ENCODE measurements at places on chromosomes 5 and 9. TPM values are rescaled to one million over a fixed set of nuclear protein-coding genes. Genes with fewer than 3 reads are reported as not detected.

DNA sequence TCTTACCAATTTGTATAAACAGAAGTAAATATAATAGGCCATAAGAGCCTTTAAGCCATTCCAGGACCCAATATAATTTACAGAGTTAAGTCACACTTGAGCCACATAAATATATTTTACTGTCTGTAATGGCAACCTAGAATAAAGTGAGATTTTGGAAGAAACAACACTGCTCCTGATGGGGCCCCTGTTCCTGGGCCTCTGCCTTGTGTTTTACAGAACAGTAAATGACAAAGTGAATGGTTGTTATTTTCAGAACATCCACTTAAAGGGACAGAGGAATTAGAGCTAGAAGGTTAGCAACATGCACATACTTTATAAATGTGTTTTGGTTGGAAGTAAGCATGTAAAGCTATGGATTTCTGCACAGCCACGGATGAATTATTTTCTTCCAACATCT is 3.6 kb downstream of the PTGER4 start:
- peaks cover 3% of the 10 kb centered on the region for H3K27me3 ChIP-seq
- H3K4me3 ChIP-seq: no peak overlapping the region
- no peak overlapping the region for H3K27ac ChIP-seq
- DNase-seq: no peak
- H3K4me1 ChIP-seq: peaks cover 29% of the 10 kb centered on the region

- no peak overlapping the region for H3K4me3 ChIP-seq
- no peak for DNase-seq
- no peaks in the 10 kb centered on the region for H3K27me3 ChIP-seq
- H3K4me1 ChIP-seq: peaks cover 12% of the 10 kb centered on the region
Observed at GRCh38 chr9:125683486-125683885, 23.5 kb downstream of the MAPKAP1 start.

- H3K27ac ChIP-seq: no peak overlapping the region
- no peaks in the 10 kb centered on the region for H3K4me1 ChIP-seq
- DNase-seq: no peak
- H3K36me3 ChIP-seq: no peaks in the 10 kb centered on the region
- no peaks in the 10 kb centered on the region for H3K27me3 ChIP-seq
Observed at GRCh38 chr5:66639037-66639436, 42.8 kb downstream of the MAST4 start.

- H3K27me3 ChIP-seq: no peaks in the 10 kb centered on the region
- H3K36me3 ChIP-seq: no peaks in the 10 kb centered on the region
- DNase-seq: no peak
- no peaks in the 10 kb centered on the region for H3K4me1 ChIP-seq
- no peak overlapping the region for H3K4me3 ChIP-seq
- H3K27ac ChIP-seq: no peak overlapping the region
Observed at GRCh38 chr5:160602744-160603143, 181.1 kb downstream of the PTTG1 start.

GRCh38 chr5:138655530-138656190 is 80.5 kb upstream of the HSPA9 start:
- H3K36me3 ChIP-seq: no peaks in the 10 kb centered on the region
- H3K27ac ChIP-seq: no peak overlapping the region
- no peak for DNase-seq
- H3K27me3 ChIP-seq: no peaks in the 10 kb centered on the region

The CD74 gene
- total RNA-seq: 8,933 TPM

GRCh38 chr5:172175263-172175719 is 12.7 kb downstream of the STK10 start:
- H3K36me3 ChIP-seq: no peaks in the 10 kb centered on the region
- peak; percentile 92 for DNase-seq
- H3K27me3 ChIP-seq: no peaks in the 10 kb centered on the region

- no peak overlapping the region for H3K4me3 ChIP-seq
- H3K36me3 ChIP-seq: no peaks in the 10 kb centered on the region
- H3K4me1 ChIP-seq: no peaks in the 10 kb centered on the region
- no peaks in the 10 kb centered on the region for H3K27me3 ChIP-seq
- DNase-seq: no peak
- no peak overlapping the region for H3K27ac ChIP-seq
Observed at GRCh38 chr9:127250896-127251391, 13.6 kb upstream of the GARNL3 start.

The DNAH5 gene
- total RNA-seq: not detected

GRCh38 chr9:106107716-106108115 is 413.4 kb downstream of the TMEM38B start:
- no peak overlapping the region for H3K27ac ChIP-seq
- H3K27me3 ChIP-seq: no peaks in the 10 kb centered on the region
- H3K4me1 ChIP-seq: peaks cover 6% of the 10 kb centered on the region
- DNase-seq: no peak
- no peak overlapping the region for H3K4me3 ChIP-seq

The FAM153A gene
- not detected for total RNA-seq

DNA sequence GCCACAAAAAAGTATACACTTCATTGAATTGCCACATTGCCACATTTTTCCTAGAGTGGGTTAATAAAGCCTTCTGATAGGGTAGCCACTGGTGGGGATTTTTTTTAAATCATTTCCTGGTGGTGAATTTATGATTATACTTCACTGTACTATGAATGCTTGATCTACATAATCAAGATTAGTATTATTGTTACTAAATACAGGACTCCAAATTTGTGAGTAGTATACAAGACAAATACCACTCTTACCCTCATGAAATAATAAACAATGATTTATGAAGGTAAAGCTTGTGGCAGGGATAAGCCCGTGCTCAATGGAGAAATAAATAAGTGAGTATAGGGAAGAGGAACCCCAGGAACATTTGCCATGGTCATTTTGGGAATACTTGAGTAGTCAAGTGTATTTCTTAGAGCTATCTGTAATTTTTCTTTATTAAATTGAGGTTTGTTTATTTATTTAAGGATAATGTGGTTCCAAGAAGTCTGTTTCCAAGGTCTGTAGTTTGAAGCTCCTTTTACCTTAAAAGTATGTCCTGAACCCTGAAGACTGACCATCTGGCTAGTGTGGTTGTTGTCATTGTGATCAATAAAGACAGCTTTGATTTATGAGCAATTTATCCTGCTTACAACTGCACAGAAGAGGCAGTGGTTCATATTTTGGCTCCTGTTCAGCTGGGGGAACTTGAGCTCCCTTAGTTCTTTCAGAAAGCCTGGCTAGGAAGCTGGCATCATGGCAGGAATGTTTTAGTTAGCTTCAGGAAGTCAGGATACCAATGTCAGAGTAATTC is 118.6 kb downstream of the ZSWIM6 start:
- no peaks in the 10 kb centered on the region for H3K36me3 ChIP-seq
- no peak for DNase-seq
- no peaks in the 10 kb centered on the region for H3K27me3 ChIP-seq

- no peak for DNase-seq
- H3K27me3 ChIP-seq: no peaks in the 10 kb centered on the region
- no peaks in the 10 kb centered on the region for H3K36me3 ChIP-seq
- peak overlapping the region; percentile 66 for H3K4me3 ChIP-seq
Observed at GRCh38 chr5:179516221-179516620, 34.1 kb upstream of the RUFY1 start.

- H3K36me3 ChIP-seq: no peaks in the 10 kb centered on the region
- no peak overlapping the region for H3K27ac ChIP-seq
- no peak overlapping the region for H3K4me3 ChIP-seq
- no peak for DNase-seq
- no peaks in the 10 kb centered on the region for H3K27me3 ChIP-seq
Observed at GRCh38 chr9:127960410-127961154, 20.2 kb downstream of the EEIG1 start.

DNA sequence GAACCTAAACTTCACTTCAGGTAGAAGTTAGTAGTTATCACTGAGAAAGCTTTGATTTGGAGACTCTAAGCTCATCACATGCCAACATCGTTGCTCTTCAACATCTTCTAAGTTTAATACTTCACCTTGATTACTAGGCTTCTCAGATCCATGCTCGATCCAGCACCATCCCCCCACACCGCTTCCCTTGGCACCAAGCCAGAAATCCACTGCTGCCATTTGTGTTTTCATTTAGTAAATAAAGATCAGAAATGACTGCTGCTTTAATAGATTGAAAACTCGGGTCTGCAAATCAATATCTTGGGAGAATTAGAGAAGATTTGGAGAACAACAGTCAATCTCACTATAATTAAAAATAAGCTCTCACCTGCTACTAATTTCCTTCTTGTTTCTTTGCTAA is 214.7 kb upstream of the NR4A3 start:
- DNase-seq: no peak
- no peak overlapping the region for H3K4me3 ChIP-seq
- H3K27me3 ChIP-seq: no peaks in the 10 kb centered on the region
- H3K36me3 ChIP-seq: no peaks in the 10 kb centered on the region

DNA sequence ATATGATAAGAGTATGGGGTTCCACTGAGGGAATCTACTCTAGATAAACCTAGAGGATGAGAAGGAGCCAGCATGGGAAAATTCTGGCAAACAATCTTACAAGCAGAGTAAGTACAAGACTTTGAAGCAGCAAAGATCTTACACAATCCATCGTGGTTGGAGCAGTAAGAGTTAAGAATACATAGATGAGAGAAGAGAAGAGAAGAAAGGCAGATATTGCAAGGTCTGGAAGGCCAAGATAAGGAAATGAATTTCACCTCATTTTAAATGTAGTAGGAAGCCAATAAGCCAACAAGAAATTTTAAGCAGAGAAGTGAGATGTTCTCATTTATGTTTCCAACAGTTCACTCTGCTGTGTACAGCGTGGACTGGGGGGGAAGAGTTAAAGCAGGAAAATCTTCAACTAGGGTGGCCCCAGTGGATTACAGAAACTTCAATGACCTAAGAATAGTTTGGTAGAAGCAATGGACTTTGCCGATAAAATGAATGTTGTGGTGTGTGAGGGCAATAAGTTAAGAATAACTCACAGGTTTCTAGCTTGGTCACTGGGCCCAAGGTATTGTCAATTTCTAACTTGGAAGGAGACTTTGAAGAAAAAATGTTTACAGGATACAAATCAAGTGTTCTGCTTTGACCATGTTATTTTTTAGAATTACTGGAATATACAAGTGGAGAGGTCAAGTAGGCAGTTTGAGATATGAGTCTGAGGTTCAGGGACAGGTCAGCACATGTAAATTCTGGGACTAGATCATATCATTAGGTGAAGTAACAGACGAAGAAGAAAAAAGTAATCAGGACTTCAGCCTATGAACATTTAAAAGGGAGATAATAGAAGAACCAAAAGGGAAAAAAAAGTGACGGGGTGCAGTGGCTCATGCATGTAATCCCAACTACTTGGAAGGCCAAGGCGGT is 12.1 kb upstream of the ISOC1 start:
- no peak overlapping the region for H3K27ac ChIP-seq
- no peak for DNase-seq
- no peak overlapping the region for H3K4me3 ChIP-seq
- H3K4me1 ChIP-seq: no peaks in the 10 kb centered on the region

DNA sequence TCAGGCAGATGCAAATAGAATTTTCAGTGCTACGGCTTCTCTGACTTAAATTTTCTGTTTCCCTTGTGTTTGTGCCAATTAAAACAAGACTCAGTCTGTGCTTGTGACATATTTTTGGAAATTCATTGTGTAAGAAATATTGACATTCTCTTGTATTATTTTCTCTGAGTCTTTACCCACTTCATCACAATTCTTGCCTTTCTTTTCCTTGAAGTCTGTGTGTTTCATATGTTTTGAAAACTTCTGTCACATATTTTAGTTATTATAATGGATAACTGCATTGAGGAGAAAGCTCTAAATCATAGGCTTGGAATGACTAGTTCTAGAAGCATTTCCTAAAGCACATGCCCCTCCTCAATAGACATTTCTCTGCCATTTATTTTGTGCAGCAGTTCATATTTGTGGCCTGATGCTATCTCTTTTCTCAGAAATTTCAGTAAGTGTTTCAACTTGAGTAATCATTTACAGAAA is 206.6 kb downstream of the PALM2AKAP2 start:
- DNase-seq: no peak
- H3K4me3 ChIP-seq: no peak overlapping the region
- H3K4me1 ChIP-seq: no peaks in the 10 kb centered on the region
- no peak overlapping the region for H3K27ac ChIP-seq

- H3K27ac ChIP-seq: no peak overlapping the region
- H3K27me3 ChIP-seq: no peaks in the 10 kb centered on the region
- no peaks in the 10 kb centered on the region for H3K4me1 ChIP-seq
- no peak for DNase-seq
Observed at GRCh38 chr9:76103531-76104315, 213.2 kb downstream of the PCSK5 start.

The GABRA6 gene
- total RNA-seq: not detected

- no peak overlapping the region for H3K4me3 ChIP-seq
- no peak for DNase-seq
- H3K27me3 ChIP-seq: no peaks in the 10 kb centered on the region
- no peak overlapping the region for H3K27ac ChIP-seq
Observed at GRCh38 chr5:123033157-123033671, 3.3 kb downstream of the PPIC start.

GRCh38 chr9:98255061-98255577 is 330 bp downstream of the TBC1D2 start:
- no peaks in the 10 kb centered on the region for H3K36me3 ChIP-seq
- H3K4me1 ChIP-seq: peaks cover 17% of the 10 kb centered on the region
- H3K4me3 ChIP-seq: peak overlapping the region; percentile 76
- DNase-seq: no peak
- no peak overlapping the region for H3K27ac ChIP-seq

The MLANA gene
- not detected for total RNA-seq

DNA sequence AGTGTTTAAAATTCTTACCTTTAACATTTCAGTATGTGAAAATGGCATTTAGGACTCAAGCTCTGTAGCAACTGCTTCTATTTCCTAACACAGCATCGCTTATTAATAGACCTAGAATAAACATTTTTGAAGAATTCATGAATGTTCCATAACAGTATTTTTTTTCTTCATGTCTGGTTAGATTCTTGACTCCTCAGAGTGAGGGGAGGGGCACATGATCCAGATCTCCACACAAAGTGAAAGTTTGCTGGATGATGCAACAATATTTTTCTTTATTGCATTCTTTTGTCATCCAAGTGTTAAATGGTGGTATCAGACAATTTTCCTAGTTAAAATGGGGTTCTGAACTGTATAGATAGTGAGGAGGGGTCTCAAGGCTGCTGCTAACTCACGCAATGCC is 130.8 kb upstream of the MAN2A1 start:
- no peak overlapping the region for H3K4me3 ChIP-seq
- H3K4me1 ChIP-seq: no peaks in the 10 kb centered on the region
- no peaks in the 10 kb centered on the region for H3K27me3 ChIP-seq
- no peaks in the 10 kb centered on the region for H3K36me3 ChIP-seq

The PCDHGA1 gene
- total RNA-seq: 0.48 TPM

The DBH gene
- not detected for total RNA-seq

Data from Karpas-422 (cell line).